ENCODE measurements at places on chromosomes 7 and 10. TPM values are rescaled to one million over a fixed set of nuclear protein-coding genes. Genes with fewer than 3 reads are reported as not detected.

The ADD3 gene
- total RNA-seq = 258 TPM

The BEND7 gene
- 9.6 TPM for total RNA-seq

The LRRC18 gene
- total RNA-seq = not detected

The PHKG1 gene
- 15.2 TPM for total RNA-seq

The VSTM4 gene
- 9.9 TPM for total RNA-seq

The SPDYE9 gene
- total RNA-seq = not detected

The SSC4D gene
- total RNA-seq = 1.3 TPM

The GRK5 gene
- total RNA-seq = 11.4 TPM

The GLUD1 gene
- total RNA-seq = 219 TPM

The GBX1 gene
- not detected for total RNA-seq

The MYO1G gene
- 0.77 TPM for total RNA-seq

The REPIN1 gene
- total RNA-seq = 96.0 TPM

The NUPR2 gene
- total RNA-seq = 1.3 TPM

The SLC26A5 gene
- 0.38 TPM for total RNA-seq

The CLRN3 gene
- 0.62 TPM for total RNA-seq

The VSTM2A gene
- total RNA-seq = 115 TPM

The CCDC3 gene
- 47.7 TPM for total RNA-seq

The PLEKHA8 gene
- 20.2 TPM for total RNA-seq

The TIAL1 gene
- total RNA-seq = 83.1 TPM

The HABP2 gene
- 2.3 TPM for total RNA-seq

The EXOC4 gene
- 138 TPM for total RNA-seq

The C10orf62 gene
- not detected for total RNA-seq

The OPALIN gene
- total RNA-seq = 58.7 TPM

The TAS2R3 gene
- 6.4 TPM for total RNA-seq

The PILRB gene
- total RNA-seq = 71.6 TPM

The WDR86 gene
- total RNA-seq = 3.6 TPM

The SFRP5 gene
- total RNA-seq = 1.1 TPM

The HDAC9 gene
- 67.4 TPM for total RNA-seq

The ACHE gene
- 27.1 TPM for total RNA-seq

The FAM13C gene
- 219 TPM for total RNA-seq

The HSPA12A gene
- total RNA-seq = 190 TPM

The BICC1 gene
- 4.9 TPM for total RNA-seq

The TSPAN13 gene
- 85.1 TPM for total RNA-seq

The OPTN gene
- 176 TPM for total RNA-seq

The DPP6 gene
- total RNA-seq = 167 TPM

The RBM20 gene
- 1.8 TPM for total RNA-seq

The PDK4 gene
- total RNA-seq = 56.8 TPM

The VAX1 gene
- 3.4 TPM for total RNA-seq

The TMEM26 gene
- 0.61 TPM for total RNA-seq

The THSD7A gene
- total RNA-seq = 9.6 TPM

The ZNF273 gene
- 34.1 TPM for total RNA-seq

The C10orf53 gene
- total RNA-seq = not detected

The SLC26A3 gene
- not detected for total RNA-seq

The STARD3NL gene
- 37.5 TPM for total RNA-seq

The ATRNL1 gene
- total RNA-seq = 519 TPM

The FOXI2 gene
- not detected for total RNA-seq

The RFC2 gene
- 28.5 TPM for total RNA-seq

The MSS51 gene
- total RNA-seq = 7.6 TPM
